NCI-H2227 treated with DMSO at 0.1 percent for 48 hours (cell line): ENCODE measurements at places on chromosomes 11 and 22.

GRCh38 chr11:16421826-16422225, 65.5 kb upstream of the SOX6 start:
- no peak for DNase-seq

DNA sequence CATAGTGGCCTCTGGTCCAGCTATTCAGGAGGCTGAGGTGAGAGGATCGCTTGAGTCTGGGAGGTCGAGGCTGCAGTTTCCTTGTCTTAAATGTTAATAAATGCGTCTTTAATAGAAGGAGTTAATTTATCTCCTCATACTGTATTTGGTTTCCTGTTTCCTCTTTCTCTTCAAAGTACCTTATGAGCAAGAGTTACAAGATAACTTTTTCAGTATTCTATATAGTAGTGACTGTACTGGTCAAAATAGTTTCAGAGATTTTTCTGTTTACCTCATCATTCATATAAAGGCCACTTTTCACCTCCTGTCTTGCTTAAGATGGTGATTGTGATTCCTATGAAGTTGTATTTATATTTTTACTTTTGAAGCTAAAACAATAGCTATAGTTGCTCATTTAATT, 50.9 kb downstream of the MCAM start:
- DNase-seq, result no peak

GRCh38 chr11:3000032-3000961, 8.2 kb upstream of the NAP1L4 start:
- DNase-seq, result peak; percentile 76

GRCh38 chr22:27089264-27089663, 431.9 kb downstream of the MIAT start:
- no peak for DNase-seq

- no peak for DNase-seq
Observed at GRCh38 chr22:27378995-27379394, 422.6 kb downstream of the MN1 start.

- DNase-seq, result no peak
Observed at GRCh38 chr11:120346233-120346632, 10.0 kb downstream of the ARHGEF12 start.

GRCh38 chr11:73142128-73142377, at the start of gene FCHSD2:
Gene FCHSD2 (minus strand): TSS chr11:73142318. CDS start chr11:73141877, 441 bp downstream.
- no peak for DNase-seq

DNA sequence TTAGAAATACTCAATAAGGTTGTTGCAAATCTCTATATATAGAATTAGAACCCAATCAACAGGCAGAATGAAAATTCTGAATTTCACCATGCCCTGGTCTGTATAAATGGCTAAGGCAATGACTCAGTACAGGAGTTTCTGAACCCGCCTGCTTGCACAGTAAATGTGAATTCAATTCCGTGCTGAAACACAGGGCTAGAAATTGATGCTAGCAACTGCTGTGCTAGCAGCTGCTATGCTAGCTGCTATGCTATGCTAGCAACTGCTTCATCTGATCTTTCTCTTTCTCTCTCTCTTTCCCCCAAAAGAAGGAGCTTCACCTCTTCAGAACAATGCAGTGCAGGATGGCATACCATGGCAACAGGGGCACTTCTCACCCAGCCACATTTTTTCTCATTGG, 9.7 kb upstream of the OR52J3 start:
- no peak for DNase-seq

GRCh38 chr11:69321877-69322361, 28.0 kb downstream of the MYEOV start:
- DNase-seq, result no peak

- DNase-seq, result no peak
Observed at GRCh38 chr22:47444746-47445065, 682.3 kb downstream of the TBC1D22A start.
